ENCODE measurements at places on chromosomes 3 and 15.
A peak's percentile ranks its signal among the peaks of the same experiment; 100 is the strongest.

GRCh38 chr3:88188436-88188835, 38.7 kb downstream of the C3orf38 start:
- no peak for DNase-seq

- no peak for DNase-seq
These were observed 193.2 kb downstream of the GOLGA6L6 start for GRCh38 chr15:20348291-20348899.

DNA sequence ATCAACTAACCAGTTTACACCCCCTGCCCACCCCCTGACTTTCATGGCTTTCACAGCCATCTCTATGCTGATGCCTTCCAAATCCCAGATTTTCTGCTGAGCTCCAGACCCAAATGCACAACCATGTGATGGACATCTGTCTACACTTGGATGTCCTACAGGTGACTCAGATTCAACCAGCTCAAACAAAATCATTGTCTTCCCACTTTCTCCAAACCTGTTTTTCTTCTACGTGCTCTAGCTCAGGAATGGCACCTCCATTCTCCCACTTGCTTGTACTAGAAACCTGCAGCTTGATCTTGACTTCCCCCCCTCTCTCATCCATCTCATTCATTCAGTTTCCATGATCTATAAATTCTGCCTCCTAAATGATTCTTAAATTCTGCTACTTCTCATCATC, 34.1 kb upstream of the RARRES1 start:
- peak; percentile 28 for DNase-seq

DNA sequence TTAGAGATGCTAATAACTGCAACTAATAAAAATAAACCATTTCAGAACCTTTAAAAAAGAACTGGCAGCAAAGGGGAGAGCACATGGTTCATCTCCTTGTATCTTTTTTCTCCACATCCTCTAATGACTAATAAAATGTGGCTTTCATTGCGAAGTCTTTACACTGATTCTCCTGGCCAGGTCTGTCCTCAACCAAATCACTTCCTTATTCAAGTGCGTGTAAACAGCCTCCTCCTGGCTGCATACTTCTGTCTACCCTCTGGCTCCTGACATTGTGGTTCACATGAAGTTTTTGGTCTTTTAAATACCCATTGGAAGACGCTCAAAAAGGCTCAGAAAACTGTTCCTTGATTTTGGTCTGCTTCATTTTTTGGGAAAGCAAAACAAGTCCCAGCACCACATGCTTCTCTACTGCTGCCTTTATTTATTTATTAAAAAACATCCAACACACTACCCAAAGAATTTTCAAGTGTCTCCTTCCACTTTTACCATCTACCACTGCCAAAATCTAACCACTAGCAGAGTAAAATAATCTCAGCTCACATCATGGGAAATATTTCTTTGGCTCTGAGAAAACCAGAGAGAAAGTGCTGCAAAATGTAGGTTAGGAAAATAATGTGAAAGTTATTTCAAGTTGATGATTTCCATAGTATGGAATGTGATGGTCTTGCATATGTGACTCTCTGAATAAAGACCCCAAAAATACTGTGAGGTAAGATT, 85.1 kb downstream of the EFL1 start:
- no peak for DNase-seq

GRCh38 chr3:55658690-55659562, 171.8 kb upstream of the WNT5A start:
- DNase-seq, result no peak

DNA sequence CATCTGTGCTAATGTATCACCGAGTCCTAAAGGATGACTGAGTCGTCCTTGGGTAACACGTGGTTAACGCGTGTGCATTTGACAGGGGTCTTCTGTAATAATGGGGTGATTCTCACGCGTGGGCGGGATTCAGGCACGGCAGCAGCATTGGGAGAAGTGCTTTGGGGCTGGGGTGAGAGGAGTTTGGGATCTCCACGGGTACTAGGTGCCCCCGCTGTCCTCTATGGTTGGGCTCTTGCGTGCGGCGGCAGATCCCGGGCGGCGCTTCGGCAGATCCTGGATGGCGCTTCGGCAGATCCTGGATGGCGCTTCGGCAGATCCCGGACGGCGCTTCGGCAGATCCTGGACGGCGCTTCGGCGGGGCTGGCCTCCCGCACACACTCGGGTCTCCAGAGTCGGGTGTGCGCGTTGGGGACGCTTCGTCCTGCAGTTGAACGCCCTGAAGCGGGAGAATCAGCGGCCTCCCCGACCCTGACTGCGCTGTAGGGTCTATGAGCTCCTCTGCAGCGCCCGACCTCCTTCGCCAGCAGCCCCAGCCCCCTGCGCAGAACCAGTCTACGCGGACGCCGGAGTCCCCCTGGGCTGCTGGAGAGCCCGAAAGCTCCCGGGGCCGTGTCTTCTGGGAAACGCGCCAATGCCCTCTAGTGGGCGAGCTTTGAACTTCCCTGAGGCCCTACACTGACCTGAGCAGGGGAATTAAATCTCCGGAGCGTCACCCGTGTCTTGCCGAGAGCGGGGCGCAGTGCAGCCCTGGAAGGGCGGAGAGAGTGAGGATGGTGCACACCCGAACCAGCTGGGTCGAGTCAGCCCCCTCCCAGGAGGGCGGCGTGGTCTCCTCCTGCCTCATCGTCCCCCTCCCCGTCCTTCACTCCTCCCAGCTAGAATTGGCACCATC, 48.1 kb upstream of the EPHB3 start:
- DNase-seq, result peak; percentile 56

- no peak for DNase-seq
These were observed 86.9 kb upstream of the SATB1 start for GRCh38 chr3:18512007-18512406.

DNA sequence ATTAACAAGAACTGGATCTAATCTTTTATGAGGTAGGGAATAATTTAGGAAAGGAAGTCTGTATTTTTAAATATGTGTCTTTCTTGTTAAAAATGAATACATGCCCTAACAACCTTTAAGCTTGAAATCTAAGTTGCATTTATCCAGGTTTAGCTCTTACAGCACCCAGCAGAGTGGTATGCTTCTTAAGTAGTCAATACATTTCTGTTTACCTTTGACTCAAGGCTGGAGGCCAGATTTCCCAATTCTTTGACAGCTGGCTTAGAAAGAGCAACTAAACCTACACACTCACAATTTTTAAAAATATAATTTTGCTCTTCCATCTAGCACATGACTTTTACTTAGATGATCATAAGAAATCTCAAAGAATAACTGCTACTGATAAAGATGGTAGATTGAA, 148.9 kb downstream of the DPH6 start:
- DNase-seq, result no peak

DNA sequence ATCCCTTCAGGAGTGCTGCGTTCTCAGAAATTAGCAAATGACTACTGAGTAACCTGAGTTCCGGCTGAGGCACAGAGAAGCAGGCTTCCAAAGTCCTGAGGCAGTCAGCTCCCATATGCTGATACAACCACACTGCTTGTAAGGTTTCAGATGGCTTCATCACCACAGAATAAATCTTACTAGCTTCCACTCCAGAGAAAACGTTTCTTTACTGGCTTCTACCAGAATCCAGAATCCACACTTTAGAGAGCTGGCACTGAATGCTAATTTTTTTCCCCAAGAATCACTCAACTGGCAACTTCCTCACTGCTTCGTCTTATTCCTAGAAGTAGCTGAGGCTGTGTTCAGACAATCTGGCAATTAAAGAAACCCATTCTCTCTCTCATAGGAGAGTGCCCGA, 21.4 kb downstream of the TAMM41 start:
- no peak for DNase-seq

DNA sequence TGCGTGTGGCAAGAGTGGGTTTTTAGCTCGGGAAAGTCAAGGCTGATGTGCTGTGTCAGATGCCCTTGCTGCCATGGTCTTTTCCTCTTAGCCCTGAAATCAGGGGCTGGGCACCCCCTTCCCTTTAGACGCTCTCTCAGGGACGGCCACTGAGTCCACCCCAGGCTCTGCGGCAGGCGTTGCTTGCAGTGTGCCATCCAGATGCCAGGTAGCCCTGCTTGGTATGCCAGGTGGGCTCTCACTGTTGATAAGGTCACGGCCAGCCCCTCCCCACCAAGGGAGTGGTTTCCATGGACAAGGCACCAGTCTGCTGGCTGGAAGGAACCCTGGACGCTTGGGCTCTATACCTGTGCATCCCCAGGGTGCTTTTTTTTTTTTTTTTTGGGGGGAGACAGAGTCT, 24.6 kb downstream of the FGD5 start:
- no peak for DNase-seq

DNA sequence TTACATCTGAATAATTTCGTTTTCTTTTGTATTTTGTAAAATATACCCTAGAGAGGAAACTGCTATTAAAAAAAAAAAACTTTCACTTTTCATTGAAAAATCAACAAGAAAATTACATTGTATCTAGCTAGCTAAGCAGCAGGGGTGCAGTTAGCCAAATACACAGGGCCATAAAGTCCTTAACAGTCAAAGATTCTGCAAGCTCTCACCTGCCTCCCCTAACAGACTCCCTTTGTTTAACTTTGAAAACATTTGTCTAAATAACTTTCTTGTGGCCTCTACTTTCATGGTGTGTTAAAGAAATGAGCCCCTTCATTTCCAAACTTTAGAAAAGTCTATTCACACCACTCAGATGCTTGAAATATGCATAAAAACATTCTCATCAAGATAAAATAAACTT, 23.3 kb downstream of the CBLB start:
- no peak for DNase-seq

DNA sequence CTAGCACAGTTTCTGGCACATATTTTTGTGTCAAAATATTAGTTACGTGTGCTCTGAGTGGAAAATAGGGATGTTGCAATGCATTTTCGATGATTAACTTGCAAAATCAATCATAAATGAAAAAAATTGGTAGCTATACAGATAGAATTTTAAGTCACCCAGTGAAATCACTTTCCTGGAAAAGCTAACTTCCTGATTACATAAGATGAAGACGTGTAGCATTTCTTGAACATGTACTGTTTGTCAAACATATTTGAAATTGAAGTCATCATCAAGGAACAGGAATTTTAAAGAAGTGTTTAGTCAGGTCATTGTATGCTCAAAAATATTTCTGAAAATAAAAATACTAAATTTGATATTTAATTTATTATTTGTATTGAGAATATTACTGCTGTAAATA, 977.7 kb downstream of the PLOD2 start:
- no peak for DNase-seq

DNA sequence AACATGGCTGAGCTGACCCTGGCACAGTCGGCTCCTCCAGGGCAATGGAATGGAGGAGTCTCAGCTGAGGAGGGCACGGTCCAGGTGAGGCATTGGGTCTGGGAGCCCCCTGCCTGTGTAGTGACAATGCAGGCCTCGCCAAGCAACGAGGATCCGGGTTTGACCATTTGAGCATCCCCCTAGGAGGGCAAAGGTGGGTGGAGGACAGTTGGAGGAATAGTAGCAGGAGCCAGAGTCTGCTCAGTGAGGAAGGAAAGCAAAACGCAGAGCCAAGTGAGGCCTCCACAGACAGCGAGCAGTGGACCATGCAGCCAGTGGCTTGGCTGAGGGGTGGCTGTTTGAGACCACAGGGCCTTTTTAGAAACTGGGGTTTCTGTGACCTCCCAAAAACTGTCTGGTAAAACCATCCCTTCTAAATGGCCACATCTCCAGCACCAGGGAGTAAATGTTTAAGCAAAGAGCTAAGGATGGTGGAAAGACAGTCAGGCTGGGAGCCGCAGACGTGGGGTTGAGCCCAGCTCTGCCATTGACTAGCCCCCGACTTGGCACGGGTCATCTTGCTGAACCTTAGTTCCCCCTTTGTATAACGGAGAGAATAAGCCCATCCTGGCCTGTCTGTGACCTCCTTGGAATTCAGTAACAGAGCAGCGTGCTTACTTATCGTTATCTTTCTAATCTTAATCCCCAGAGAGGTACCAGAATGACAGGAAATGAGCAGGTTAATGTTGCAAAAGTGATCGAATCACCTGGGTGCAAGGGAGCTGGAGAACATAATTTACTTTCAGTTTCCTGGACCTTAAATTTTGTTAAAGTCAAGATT, 46.8 kb downstream of the CMTM6 start:
- DNase-seq, result no peak

GRCh38 chr3:1583044-1583443, 490.2 kb downstream of the CNTN6 start:
- DNase-seq, result no peak

- no peak for DNase-seq
These were observed 35.1 kb downstream of the CCDC54 start for GRCh38 chr3:107412376-107412775.

- DNase-seq, result no peak
These were observed 248.7 kb upstream of the C2CD4B start for GRCh38 chr15:62413786-62414185.

DNA sequence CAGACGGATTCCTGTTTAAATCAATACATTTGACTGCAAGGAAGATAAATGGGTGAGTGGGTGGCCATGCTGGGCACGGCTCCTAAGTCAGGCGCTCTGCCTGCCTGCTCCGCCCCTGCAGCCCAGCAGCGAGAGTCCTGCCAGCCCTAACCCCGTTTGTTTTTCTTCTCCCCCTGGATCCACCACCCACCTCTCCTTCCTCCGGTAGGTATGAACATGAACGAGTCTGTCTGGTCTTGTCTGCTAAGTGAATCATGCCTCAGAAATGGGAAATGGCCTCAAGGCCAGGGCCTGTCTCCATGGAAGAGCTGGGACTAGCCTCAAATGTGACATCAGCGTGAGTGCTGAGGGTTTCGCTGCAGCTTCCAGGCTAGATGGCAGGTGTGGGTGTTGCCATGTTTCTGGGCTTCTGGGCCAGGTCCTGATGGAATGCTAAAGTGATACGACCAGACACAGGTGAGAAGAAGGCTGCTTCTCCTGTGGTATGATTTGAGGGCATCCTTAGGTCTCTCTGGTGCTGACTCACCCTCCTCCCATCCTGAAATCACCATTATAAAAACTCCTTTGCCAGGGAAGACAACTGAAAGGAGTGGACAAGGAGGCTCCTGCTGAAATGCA, 5.6 kb upstream of the FEM1B start:
- peak; percentile 97 for DNase-seq

- DNase-seq, result peak; percentile 19
These were observed 22.0 kb upstream of the PGPEP1L start for GRCh38 chr15:99029341-99030144.

DNA sequence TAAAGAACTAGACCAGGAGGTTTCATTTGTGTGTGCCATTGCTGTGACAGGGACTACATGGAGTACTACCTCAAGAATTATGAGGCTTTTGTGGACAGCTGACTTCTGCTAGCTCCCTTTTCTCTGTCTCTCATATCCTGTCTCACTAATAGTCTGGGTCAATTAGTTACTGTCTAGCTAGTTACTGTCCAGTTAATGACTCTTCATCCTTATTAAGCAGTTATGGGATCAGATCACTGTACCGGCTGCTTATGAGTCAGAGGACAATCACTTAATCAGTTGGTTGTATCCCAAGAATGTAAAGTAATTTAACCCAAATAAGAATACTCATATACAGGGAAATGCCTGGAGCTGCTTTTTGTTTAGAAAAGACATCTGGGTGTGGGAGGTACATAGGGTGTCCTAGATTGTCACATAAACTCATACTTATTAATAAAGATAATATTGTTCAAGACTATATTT, 158.0 kb downstream of the CDIN1 start:
- no peak for DNase-seq

- DNase-seq, result no peak
These were observed 102.9 kb upstream of the RAD18 start for GRCh38 chr3:9066141-9066540.

GRCh38 chr3:197183582-197183981, 114.8 kb downstream of the DLG1 start:
- DNase-seq, result no peak
